AML-193 (cell line): ENCODE measurements at places on chromosomes 12 and 14.

- DNase-seq: no peak
These were observed 25.9 kb upstream of the POC1B start for GRCh38 chr12:89551747-89552146.

- DNase-seq: no peak
These were observed 261.4 kb upstream of the NPAS3 start for GRCh38 chr14:32677129-32677780.

GRCh38 chr14:38481952-38482678 is 226.2 kb upstream of the CLEC14A start:
- no peak for DNase-seq

GRCh38 chr14:22691171-22691570 is 47.0 kb upstream of the OR6J1 start:
- DNase-seq: no peak

DNA sequence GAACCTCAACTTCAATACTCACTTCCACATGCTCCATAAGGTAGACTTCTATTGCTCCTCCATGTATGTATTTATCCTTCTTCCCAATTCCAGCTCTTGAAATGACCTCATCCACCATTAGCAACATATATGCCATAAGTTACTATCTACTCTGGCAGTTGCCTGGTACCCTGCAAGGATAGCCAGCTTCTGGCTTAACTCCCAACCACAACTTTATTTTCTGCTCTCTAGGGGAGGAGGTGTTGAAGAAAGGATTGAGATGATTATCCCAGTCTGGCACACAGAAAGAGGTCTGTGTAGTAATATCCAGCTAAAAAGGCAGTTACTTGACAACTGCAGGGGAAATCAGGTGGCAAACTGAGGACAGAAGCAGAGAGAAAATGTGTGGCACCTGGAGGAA is 71.5 kb upstream of the MDM1 start:
- DNase-seq: no peak

DNA sequence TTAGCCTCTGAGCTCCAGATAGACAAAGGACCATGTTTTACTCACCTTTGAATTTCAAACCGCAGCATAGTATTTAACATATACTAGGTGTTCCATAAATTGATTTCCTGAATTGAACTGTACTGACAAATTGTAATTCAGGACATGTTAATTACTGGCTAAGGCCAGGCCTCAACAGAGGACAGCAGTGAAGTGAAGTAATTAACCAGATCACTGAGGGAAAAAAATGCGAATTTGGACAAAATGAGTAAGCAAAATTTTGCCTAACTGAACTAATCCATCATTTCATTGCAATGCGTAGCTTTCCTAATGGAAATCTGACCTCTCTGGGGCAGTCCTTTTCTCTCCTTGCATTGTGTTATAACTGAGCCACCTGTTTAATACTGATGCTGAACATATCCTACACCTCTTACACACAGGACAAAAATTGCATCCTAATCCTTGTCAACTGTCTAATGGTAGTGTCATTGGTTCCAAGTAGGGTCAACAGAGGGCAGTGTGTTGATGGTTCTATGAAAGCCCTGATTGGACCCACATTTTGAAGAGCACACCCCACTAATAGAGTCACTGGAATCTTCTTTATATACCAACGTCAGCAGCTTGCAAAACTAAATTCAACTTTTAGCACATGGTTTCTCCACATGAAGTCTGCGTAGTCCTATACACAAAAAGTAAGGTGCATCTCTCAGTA is 148.4 kb downstream of the SLC25A21 start:
- no peak for DNase-seq

DNA sequence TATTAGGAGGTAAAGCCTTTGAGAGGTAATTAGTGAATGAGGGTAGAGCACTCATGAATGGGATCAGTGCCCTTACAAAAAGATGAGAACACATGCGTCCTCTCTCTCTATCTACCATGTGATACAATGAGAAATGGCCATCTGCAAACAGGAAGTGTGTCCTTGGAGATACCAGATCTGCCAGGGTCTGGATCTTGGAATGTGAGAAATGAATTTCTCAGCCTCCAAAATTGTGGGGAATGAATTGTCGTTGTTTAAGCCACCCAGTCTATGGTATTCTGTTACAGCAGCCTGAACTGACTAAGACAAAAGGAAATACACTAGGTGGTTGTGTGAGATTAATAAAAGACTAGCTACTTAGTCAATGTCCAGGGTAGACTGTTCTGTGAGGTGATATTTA is 366.6 kb downstream of the NELL2 start:
- no peak for DNase-seq

DNA sequence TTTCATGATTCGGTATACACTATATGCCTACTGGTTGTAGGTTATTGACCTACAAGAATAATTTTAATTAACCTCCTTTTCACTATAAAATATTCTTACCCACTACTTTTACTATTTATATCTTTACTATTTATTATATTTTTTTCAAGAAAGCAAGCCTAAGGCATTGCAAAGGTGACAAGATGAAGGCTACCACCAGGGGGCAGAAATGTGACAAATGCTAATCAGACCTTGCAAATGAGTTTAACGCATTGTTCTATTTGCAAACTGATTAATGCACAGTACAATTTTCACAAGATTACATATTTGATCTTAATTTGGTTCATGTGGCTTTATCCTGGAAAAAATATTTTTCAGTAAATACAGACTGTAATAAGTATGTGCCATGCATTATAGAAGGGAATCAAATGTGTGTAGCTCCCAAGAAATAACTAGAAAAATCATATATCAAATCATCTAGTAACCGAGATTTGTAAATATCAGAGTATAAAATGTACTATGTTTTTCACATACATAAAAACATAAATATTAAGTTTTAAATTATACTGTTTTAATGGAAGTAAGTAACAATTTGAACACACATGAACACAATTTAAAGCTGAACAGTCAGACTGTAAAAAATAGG is 107.0 kb downstream of the ADAMTS20 start:
- DNase-seq: peak; percentile 50

DNA sequence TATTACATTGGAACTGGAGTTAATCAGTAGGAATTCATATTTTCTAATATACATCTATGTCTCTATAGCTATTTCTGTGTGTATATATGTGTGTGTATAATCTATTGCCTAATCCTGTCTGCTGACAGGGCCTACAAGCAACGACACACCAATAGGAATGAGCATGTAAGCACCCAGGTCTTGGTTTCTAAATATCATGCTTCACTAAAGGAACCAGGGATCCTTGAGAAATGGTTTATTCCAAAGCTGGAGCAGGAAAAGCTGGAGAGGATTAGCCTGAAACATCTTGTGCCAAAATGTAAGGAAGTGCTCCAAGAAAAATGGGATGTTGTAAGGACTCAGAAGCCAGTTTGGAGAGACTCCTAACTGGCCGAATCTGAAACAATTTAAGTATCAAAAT is 29.3 kb upstream of the LGALS3 start:
- DNase-seq: no peak

DNA sequence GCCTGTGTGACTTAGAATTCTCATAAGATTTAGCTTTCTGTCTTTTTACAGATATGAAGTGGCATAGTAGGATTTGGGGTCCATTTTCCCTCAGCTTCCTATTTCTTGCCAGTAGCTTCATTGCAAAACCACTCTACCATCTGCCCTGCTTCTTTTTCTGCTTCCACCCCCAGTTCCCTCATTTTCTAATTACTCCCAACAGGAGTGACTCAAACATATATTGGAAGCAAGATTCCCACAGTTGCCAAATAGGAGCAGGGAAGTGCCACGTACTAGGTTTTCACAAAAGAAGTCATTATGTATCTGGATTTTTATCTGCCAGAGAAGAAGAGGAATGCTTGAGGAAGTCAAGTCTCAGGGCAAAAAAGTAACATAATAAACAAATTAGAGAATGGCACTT is 64.1 kb downstream of the ANO4 start:
- no peak for DNase-seq

DNA sequence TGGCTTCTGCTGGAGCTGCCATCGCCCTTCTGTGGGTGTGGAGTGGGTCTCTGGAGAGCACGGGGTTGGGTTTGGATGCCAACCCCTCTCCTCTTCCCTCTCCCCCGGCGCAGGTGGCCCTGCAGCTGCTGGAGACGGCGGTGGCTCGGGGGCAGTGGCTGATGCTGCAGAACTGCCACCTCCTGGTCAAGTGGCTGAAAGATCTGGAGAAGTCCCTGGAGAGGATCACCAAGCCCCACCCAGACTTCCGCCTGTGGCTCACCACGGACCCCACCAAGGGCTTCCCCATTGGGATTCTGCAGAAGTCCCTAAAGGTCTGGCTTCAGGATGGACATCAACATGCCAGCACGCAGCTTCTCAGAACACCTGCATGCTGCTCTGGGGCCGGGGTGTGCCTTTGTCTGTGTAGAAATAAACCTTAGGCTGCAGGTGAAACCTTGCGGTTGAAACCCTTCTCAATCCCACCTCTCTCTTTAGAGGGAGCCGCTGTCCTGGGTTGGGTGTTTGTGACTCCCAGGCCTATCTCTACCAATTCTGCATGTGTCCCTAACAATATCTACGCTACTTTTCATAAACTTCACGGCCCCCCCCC is 44.3 kb downstream of the CCDC92 start:
- DNase-seq: no peak

GRCh38 chr14:42802346-42802745 is 1195.7 kb downstream of the LRFN5 start:
- no peak for DNase-seq

- no peak for DNase-seq
These were observed 72.9 kb upstream of the DYNC1H1 start for GRCh38 chr14:101891471-101891870.

DNA sequence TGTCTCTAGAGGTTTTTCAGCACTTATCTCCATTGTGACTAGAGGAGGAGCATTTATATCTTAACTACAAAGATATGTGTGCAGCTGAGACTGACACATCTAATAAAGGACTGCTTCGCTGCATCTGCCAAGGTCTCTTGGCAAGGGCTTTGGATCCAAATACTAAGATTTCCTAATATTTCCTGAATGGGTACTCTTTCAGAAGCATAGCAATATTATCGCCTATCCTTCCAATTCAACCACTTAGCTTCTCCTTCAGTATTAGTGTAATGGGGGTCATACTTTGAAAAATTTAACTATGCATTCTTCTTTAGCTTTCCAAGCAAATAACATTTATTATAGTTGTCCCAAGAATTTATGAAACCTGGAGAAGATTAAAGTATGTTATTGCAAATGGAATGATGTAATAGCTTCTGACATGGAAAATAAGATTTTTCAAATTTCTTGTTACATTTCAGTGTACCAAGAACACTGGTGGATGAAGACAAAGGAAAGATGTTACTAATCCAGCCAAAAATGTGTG is 243.0 kb upstream of the PDE3A start:
- no peak for DNase-seq

- no peak for DNase-seq
These were observed 686 bp downstream of the MCRS1 start for GRCh38 chr12:49567302-49567610.

GRCh38 chr12:108833757-108834472 is 23.5 kb downstream of the SSH1 start:
- no peak for DNase-seq

GRCh38 chr12:24997970-24998582 is 49.2 kb upstream of the BCAT1 start:
- no peak for DNase-seq

GRCh38 chr12:113845900-113846674 is 120.0 kb downstream of the RBM19 start:
- no peak for DNase-seq

- DNase-seq: no peak
These were observed 110.9 kb upstream of the PLXNC1 start for GRCh38 chr12:94037444-94037843.

- no peak for DNase-seq
These were observed 2.4 kb downstream of the MYBPC1 start for GRCh38 chr12:101597164-101597563.

GRCh38 chr14:69312608-69313007 is 52.6 kb downstream of the GALNT16 start:
- DNase-seq: no peak

DNA sequence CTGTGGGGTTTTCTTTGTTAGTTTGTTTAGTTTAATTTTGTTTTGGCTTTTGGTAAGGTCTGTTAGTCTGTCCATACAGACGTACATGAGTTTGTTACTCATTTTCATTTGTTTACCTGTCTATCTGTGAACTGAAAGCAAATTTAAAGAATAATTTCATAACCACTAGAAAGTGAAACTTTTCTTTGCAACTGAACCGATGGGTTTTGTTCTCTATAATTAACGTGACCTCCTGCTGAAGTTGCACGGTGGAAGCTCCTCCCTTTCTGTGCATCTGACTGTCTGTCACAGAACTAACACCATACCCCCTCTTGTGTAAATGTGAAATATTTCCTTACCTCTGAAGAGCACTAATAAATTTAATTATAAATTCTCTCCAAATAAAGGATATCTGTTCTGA is 595.5 kb downstream of the GALC start:
- no peak for DNase-seq

DNA sequence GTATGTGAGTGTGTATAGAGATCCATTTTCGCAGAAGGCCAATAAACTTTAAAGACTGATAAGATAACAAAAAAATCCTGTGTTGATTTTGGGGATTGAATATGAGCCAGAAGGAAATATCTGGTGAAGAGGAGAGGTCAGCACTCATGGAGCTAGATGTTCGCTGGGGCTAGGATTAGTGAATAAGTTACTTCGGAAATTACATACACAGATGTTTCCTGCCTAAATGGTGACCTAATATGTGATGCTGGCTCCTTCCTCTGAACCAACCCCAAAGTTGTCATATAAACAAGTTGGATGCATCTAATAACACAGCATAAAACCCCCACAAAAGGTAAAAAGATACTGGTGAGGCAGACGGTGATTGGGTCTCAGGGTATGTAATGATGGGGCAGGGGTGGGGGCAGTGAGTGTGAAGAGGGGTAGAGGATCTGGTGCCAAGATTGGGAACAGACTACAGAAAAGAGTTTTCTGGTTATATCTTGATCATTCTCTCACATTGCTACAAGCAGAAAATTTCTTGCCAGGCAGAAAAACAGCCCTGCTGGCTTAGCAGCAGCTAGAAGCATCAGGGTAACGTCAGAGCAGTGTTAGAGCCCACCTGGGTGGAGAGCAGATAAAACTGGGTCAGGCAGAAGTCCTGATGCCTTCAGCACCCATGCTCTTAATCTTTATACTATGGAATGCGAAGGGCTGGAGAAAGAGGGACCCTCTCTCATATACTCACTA is 140.4 kb upstream of the GZMB start:
- DNase-seq: no peak

DNA sequence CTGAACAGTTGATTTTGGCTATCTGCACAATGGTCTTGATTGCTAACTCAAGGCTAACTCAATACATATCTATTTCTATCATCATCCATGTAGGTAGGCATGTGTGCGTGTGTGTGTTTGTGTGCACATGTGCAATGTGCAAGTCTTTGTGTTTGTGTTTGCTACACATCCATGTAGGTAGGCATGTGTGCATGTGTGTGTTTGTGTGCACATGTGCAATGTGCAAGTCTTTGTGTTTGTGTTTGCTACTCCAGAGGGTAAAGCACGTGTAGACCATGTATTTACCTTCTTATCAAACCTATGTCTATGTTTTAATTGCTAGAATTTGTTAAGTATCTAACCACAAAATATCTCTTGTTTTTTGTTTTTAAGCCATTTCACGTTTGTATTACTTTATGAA is 962.6 kb downstream of the LRFN5 start:
- DNase-seq: no peak

GRCh38 chr12:124604264-124604680 is 36.9 kb upstream of the NCOR2 start:
- DNase-seq: no peak
